ENCODE measurements at places on chromosomes 4 and X.

DNA sequence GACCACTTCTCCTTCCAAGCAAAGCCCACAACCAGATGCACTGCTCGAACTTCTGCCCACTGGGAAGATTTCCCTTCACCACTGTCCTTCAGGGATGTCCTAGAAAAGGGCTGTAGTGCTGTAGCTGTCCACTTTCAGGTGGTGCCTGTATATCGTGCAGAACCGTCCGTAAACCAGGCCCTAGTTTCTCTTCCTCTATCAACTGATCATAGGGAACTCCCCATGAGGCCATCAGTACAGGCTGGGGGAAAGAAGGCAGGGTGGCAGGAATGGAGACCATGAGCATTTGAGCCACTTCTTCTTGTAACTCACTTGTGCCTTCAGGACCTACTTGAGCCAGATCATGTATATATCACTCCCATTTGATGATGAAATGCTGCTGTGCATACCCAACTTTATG lies 57.3 kb upstream of the FAM9B start:
- DNase-seq: no peak

DNA sequence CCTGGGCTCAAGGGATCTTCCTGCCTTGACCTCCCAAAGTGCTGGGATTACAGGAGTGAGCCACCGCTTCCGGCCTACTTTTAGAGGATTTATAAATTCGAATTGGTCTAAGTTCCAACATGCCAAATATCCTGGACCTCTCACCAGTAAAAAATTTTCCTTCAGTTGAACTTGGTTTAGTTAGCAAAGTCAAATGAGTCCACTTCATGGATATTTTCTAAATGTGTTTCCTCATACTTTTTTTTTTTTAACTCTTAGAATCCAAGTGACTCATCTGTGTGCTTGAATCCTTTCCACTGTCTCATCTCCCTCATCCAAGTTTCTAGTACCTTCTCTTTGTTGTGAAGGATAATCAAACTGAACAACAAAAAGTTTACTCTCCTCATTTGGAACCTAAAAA lies 49.7 kb downstream of the RBM47 start:
- peak; percentile 43 for DNase-seq

DNA sequence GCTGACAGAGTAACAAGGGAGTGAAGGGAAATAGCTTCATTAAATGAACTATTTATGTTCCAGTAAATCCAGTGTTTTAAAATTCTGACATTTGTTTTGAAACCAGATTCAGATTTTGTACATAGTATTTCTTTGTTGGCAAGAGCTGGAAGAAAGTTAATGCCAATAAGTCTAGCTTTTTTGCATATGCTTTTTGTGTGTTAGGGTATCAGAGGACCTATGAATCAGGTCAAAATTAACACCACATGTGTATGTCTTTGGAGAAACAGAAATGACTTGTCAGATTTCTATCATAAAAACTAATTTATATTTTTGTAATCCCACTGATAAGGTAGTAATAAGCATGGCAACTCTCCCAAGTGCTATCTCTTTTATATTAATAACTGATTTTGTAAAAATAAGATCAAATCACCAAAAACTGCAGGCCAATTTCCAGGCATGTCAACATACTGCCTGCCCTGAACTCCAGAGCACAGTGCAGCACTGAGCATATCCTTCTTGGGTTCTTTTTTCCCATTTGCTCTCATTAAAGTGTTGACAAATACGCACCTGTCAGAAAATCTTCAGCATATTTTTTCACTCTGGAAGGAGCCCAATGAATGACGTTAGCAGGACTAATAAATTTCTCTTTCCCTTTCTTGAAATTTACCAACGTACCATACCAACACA lies 65.5 kb downstream of the SH3RF1 start:
- no peak for DNase-seq

DNA sequence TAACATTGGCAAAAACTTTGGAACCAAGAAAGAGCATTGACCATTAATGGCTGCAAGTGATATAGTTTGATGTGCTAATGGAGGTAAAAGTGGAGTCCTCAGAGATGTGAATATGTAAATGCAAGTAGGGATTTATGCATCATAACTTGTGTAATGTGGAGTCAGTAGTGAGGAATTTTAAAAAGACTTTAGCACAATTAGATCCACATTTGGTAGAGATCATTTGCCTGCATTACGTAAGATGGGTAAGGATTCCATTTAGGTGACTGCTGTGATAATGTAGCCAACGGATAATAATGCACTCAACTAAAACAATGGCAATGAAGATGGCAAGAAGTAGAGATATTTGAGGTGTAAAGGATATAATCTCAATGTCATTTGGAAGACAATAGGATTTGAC lies 1128.4 kb downstream of the ADGRL3 start:
- DNase-seq: no peak

- no peak for DNase-seq
Observed at GRCh38 chr4:173680278-173680677, 150.2 kb upstream of the HAND2 start.

DNA sequence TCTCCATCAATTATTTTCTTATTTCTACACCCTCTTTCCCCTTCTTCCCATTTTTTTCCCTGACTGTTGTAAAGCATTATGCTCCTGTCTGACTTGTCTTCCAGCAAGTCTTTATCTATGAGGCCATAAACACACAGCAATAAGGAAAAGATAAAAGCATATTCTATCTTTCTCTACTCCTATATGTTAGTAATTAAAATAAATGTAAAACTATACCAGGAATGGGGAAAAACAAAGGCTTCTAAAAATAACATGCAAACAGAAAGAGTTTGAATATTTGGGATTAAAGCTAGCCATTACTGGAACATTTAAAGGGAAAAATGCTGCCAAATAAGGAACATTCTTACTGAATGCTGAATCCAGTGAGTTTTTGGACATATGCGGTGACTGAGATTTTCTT lies 471.7 kb upstream of the HS3ST1 start:
- DNase-seq: no peak

GRCh38 chrX:74890676-74891430 lies 34.4 kb downstream of the NEXMIF start:
- DNase-seq: no peak

- DNase-seq: peak; percentile 15
Observed at GRCh38 chr4:166432842-166433241, 559.8 kb downstream of the TLL1 start.

DNA sequence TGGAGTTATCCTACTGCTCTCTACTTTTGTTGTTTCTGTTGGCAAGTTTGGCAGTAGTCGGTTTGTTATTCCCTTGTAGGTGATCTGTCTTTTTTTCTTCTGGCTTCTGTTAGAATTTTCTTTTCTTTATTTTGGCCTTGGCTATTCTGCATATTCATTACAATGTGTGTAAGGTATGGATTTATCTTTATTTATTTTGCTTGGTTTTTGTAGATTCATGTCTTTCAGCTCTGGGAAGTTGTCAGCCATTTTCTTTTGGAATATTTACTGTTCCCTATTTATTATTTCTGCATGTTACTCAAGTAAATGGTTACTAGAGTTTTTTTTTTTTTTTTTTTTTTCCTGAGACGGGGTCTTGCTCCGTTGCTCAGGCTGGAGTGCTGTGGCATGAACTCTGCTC lies 12.6 kb downstream of the ADD1 start:
- DNase-seq: no peak

Measured in stromal cell of bone marrow (primary cell).